ENCODE measurements at places on chromosomes 1 and 21.

DNA sequence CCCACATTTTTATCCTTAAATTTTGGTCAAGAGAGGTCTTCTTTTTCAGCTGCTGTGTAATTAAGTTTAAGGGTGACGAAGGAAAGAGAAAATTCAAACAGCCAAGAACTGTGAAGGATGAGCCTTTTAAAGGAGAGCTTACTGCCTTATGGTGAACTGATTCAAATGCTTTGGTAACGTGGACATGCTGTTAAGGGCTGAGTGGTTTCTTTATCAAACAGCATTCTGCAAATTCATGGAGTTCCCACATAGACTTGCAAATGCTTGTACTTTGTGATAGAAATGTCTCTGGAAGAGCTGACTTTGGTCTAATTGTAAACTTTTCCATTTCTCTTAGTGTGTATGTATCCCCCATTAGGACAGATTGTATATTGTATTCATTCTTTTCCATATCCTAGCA, 93.8 kb downstream of the CHD1L start:
- DNase-seq, result no peak

- DNase-seq, result no peak
Measured at GRCh38 chr1:37647281-37647680, 12.6 kb upstream of the RSPO1 start.

GRCh38 chr21:23686737-23687523, 1920.4 kb downstream of the MRPL39 start:
- no peak for DNase-seq

- DNase-seq, result peak; percentile 52
Measured at GRCh38 chr1:63651161-63651701, 58.0 kb downstream of the PGM1 start.

DNA sequence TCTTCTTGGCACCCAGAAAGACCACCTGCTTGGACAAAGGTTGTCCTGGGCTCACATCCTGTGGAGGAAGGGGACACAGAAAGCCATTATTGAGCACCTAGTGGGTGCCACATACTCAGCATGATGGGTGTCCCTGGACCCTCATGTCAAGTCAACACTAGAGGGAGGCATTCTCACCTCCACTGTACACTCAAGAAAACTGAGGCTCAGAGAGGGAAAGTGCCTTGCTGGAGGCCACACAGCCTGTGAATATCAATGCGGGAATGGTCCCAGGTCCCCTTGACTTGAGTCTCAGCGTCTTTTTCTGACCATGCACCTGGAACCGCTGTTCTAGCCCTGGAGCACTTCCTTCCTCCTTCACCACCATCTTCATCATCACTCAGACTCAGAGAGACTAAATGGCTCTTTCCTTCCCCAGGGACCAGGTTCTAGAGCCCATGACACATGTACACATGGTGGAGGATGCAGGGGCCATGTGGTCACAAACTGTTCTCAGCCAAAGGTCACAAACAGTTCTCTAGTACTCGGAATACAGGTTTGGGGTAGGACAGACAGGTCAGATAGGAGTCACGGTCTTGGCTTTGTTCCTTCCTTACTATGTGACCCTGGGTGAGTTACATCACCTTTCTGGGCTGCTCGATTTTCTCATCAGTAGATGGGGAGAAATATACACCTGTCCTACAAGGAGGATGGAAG, 89.2 kb upstream of the WNT4 start:
- no peak for DNase-seq

Measured in muscle of leg (tissue), 16 donors.